NCI-H187 treated with DMSO at 0.1 percent for 48 hours (cell line): ENCODE measurements at places on chromosomes 2 and 18.

DNA sequence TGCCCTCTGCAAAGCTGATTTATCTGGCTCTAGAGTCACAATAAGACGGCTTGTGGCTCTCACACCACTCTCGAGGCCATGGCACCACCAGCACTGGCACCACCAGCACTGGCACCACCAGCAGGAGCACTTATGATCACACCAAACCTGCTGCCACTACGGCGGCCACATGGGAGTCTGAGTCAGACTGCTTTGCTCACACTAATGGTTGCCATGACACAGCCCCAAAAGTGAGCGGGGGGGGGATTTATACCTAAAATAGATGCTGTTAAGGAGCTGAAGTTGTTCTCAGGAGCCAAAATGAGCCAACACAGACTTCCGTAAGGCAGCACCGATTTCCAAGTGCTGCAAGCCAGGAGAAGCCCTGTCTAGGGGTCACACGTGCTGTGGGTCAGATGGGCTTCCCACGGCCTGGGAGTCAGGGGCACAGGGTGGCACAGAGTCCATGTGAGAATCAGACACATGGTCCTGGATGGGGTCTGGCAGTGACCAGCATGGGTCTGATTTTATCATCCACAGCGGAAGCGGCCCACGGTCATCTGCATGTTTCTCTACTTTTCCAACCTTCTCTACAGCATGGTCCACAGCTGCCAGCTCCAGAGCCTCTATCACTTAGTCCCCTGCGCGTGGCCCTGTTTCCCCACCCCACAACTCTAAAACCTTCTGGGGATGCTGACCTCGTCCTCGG, 16.7 kb downstream of the DNMT3A start:
- DNase-seq = no peak

DNA sequence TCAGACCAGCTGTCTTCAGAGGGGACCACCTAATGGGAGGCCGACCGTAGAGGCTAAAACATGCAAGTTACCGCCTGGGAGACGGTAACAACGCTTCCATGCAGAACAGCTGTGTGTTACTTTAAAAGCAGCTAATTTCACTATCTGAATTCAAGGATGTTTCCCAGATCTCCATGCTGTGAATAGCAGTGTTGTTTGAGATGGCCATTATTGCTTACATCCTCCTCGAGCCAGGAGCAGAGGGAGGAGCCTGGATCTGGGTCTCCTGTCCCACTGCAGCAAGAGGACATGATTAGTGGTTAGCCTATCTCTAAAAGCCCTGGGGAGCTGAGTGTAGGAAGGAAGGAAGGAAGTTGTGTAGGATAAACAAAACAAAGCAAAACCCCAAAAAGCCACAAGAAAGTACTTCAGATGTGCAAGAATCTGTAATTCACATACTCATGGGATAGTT, 50.9 kb downstream of the ACTR2 start:
- DNase-seq = no peak

- no peak for DNase-seq
Observed at GRCh38 chr2:149009576-149010461, 28.7 kb upstream of the LYPD6B start.

DNA sequence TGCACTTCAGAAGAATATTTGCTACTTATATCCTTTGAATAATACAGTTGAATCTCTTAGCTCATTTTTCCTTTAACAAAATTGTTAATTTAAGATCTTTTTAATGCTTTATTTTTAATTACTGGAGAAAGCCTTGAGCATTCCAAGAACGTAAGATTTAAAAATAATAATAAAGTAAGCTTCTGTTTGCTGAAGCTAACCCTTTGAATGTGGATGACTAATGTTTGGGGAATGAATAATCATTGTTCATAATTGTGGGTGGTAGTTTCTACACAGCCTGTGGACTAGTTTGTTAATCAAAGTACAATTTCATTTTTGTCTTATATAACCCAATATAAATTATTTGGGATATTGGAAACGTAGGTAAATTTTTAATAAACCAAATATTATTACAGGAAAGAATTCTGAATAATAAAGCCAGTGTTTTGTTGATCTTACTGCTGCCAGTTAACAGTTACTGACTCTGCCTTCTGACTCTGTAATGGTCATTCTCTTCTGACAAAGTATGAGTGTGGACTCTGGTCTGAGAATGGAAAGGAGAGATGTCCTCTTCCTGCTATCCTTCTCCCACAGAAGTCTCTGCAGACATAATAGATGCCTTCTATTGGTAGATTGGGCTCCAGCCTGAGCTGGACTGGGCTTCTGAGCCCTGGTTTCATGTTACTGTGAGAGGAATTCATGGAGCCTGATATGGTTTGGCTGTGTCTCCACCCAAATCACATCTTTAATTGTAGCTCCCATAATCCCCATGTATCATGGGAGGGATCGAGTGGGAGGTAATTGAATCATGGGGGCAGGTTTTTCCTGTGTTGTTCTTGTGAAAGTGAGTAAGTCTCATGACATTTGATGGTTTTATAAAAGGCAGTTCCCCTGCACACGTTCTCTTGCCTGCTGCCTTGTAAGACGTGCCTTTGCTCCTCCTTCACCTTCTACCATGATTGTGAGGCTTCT, 292.7 kb upstream of the SLC39A10 start:
- no peak for DNase-seq

GRCh38 chr2:49111456-49111855, 42.9 kb downstream of the FSHR start:
- DNase-seq = no peak

DNA sequence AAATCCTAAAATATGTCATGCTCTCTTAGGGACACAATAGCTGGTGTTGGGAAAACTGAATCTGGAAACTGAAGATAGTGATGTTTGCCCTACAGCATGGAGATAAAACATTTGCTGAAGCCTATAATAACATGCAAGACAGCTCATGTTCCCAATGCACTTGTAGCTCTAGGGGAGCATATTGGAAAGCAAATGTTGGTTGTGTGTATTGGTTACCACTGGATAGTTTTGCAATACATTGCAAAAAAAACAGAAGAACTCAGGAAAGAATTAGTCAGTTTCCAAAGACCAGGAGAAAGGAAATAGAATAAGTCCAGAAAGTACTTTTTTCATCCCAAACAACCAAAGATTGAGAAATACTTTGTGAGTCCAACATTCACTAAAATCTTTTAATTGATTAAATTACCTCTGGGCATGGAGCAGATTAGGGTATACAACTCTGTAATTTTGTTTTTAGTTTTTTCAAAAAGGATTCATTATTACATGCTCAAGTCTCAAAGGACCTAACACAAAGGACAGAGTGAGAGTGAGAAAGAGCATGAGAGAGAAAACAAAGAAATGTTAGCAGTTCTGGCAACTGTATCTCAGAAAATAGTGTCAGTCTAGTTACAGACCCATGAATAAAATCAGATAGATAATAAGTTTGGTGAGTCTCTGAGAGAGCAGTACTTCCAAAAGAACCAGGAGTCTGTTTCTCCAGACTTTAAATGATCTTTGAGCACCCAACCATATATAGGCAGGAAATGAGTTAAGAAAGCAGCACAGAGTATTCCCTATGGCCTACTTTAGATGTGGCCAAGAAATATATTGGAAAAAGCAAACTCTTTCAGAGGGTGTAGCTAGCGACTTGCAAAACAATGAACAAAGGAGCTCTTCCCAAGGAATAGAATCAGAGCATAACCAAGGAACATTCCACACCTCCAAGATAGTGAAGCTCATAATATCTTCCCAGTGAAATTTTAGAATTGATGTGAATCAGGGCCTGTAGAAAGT, 36.6 kb upstream of the COL3A1 start:
- no peak for DNase-seq

GRCh38 chr2:31004257-31004656, 134.0 kb downstream of the GALNT14 start:
- no peak for DNase-seq

DNA sequence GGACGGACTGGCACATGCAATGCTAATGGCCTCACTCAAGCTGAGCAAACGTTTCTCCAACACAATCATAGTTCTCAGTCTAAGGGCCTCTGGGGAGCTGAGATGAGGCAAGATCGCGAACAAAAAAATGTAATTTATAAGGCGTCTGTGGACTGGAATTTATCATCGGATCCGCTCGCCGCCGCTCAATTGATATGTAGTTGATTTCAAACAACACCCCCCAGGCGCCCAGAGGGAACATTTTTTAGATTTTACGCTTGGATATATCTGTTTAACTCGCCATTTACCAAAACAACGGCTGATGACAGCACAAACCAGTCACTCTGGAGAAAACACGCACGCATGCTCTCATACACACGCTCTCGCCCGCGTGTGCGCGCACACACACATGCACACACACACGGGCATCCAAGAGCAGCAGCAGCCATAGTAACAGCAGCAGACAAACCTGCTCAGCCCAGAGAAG, 335.8 kb downstream of the SMAD2 start:
- peak; percentile 26 for DNase-seq

DNA sequence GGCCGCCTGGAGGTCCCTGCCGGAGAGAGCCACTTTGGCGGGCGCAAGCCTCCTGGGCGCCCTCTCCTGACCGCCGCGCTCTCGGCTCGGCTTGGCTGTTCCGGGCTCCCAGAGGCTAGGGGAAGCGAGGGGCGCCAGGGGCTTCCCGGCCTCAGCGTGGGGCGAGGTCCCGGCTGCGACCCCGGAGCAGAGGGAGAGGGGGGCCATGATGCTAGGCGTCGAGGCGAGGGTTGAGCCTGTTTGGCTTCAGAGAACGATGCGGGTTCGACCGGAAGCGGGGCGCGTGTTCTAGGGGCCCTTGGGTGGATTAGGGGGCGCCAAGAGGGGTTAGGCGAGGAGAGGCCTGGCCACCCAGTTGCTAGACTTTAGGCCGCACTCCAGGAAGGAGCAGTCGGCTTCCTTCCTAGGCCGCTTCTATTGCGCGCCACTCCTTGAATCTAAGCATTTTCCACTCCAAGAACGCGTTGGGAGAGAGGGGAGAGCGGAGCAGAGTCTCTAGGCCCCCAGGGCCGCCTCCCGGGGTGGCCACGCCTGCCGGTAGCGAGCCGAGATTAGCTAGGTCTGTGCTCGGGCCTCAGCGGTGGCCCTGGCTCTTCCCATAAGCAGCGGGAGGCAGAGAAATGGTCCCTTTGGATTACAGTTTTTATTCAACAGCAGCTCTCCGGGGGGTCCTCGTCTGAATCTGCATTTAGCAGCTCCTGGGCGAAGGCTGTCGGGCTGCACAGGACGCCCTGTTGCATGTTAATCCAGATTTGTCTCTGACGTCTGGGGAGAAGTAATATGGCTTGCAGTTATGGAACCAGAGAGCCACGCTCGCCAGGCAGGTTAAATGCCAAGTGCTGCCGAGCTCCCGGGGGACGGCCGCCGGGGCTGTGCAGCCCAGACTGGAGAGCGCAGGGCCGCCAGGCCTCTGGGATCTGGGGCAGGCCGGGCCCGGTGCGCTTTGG, 11.3 kb downstream of the MEIS1 start:
- no peak for DNase-seq

DNA sequence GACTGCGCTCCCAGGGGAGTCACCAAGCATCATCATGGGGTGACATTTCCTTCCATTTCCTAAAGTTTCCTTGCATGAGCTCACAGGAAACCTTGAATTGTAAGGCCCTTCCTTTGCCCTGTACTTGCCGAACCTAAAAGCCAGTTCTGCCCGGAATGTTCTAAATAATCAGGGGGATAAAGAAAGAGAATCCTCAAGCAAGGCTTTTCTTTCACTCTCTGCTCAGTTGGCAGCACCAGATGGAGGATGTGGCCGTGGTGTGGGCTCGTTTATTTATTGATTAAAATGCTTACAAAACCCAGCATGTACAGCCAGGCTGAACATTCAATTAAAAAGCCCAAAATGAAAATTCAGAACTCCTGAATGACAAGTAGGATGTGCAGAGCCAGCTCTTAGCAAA, 170.5 kb downstream of the SH3RF3 start:
- no peak for DNase-seq

GRCh38 chr2:191018643-191019119, 4.7 kb upstream of the STAT1 start:
- no peak for DNase-seq
